ENCODE measurements at places on chromosomes 2 and 18. TPM values are rescaled to one million over a fixed set of nuclear protein-coding genes. Genes with fewer than 3 reads are reported as not detected.

Gene IL36RN
- total RNA-seq = 0.13 TPM

Gene ATP8B1
- total RNA-seq = 9.0 TPM

Gene RASGRP3
- total RNA-seq = 0.44 TPM

Gene CPLX4
- not detected for total RNA-seq

Gene CRYGD
- total RNA-seq = not detected

Gene HES6
- 7.5 TPM for total RNA-seq
